GM23338 (cell line): ENCODE measurements at places on chromosomes 3 and 15. TPM values are rescaled to one million over a fixed set of nuclear protein-coding genes. Genes with fewer than 3 reads are reported as not detected.

- no peak for DNase-seq
Measured at GRCh38 chr3:23115171-23115877, 87.8 kb upstream of the UBE2E2 start.

DNA sequence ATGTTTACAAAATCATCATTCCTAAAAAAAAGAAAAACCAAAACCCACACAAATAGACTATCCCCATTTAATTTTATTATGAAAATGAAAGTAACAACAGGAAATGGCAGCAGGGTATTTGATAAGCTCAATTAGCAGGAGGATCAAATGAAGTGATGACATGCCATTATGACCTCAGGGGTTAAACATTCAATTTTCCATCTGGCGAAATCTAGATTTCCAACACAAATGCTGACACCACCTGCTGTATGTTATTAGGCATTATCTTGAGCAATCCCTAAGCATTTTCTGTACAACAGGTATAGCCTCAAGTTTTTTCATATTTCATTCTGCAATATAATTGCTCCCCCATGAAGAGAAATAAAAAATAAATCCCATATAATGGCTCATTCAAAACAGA, 57.1 kb downstream of the SHQ1 start:
- DNase-seq, result no peak

GRCh38 chr3:133713347-133713746, 32.8 kb upstream of the TF start:
- no peak for DNase-seq

DNA sequence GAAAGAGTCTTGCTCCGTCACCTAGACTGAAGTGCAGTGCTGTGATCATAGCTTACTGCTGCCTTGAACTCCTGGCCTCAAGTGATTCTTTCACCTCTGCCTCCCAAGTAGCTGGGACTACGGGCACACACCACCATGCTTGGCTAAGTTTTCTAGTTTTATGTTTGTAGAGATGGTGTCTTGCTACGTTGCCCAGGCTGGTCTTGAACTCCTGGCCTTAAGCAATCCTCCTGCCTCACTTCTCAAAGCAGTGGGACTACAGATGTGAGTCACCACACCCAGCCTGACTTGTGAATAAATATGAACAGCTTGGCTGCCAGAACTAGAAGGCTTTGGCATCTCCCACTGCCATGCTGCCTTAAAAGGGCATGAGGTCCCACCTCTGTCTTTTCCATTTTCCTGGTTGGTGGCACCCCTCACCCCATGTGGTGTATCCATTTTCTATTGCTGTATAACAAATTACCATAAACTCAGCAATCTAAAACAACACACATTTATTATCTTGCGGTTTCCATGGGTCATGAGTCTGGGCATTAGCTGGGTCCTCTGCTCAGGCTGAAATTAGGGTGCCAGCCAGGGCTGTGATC, 44.3 kb downstream of the PTPRG start:
- DNase-seq, result no peak

FAM81A gene
- total RNA-seq, result 1.7 and 4.1 TPM in 2 replicates

SAMD7 gene
- total RNA-seq, result not detected in 2 replicates

DNA sequence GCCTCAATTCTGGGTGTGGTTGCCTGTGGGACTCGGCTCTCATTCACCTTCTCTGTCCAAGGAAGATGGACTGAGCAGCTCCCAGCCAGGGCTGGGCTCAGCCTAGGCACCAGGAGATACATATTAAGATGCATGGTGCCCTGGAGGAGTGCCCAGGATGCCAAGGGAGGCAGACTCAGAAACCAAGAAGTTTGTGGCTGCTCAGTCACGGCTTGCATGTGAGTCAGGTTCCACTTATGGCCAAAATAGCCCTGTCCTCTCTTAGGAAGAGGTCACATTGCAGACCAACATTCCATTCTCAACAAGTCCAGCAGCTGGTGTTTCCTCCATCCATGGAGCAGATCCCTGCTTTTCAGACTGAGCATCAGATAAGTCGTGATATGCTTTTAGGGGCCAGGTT, 21.8 kb downstream of the CDCP1 start:
- DNase-seq, result no peak

DNA sequence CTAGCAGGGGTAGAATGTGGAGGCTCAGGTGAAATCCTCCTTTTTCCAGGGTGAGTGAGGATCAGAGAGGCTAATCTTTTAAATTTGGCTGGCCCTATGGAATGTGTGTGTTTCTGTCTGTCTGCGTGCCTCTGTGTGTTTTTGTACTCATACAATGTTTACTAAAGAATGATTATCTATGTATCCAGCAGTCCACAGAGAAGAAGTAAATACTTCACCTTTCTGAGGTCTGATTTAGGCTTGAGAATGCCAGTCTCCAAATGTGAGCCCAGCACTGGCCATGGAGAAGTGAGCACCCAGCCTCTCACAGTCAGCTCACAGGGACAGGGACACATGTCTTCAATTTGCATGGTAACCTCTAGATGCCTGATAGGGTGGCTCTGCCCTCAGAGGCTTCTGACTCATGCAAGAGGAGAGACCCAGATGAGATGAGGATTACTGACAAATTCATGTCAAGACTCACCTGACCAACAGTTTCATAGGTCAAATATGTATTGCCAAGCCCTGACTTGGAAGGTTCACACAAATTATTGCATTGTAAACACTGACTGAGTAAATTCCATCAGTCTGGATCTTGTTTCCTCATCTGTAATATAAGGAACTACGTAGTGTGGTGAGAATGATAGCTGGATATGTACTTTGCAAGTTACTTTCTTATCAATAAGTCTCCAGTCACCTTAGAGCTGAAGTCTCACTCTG, 31.0 kb downstream of the ENTPD3 start:
- DNase-seq, result no peak

DNA sequence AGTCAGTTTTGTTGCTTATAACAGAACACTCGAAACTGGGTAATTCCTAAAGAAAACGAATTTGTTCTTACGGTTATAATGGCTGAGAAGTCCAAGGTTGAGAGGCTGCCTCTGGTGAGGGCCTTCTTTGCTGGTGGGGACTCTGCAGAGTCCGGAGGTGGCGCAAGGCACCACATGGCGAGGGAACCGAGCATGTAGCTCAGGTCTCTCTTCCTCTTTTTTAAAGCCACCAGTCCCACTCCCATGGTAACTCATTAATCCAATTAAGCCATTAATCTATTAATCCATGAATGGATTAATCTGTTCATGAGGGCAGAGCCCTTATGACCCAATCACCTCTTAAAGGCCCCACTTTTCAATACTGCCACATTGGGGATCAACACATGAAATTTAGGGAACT, 50.0 kb downstream of the ROPN1B start:
- DNase-seq, result no peak

DNA sequence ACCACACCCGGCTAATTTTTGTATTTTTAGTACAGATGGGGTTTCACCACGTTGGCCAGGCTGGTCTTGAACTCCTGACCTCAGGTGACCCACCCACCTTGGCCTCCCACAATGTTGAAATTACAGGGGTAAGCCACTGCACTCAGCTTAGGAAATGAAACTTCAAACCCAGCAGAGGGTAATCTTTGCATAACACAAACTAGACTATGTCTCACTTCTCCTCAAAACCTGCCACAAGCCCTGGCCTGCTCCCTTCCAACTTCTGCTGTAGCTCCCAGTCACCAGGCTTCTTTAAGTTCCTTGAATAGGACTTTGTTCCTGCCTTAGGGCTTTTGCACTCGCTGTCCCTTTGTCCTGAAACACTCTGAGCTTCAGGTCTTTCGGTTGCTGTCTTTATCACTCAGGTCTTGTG, 39.2 kb upstream of the SEMA4B start:
- DNase-seq, result no peak

- DNase-seq, result no peak
Measured at GRCh38 chr15:60949039-60949977, 279.8 kb downstream of the RORA start.

GRIP2 gene
- total RNA-seq, result 4.5 and 5.8 TPM in 2 replicates

LIPC gene
- total RNA-seq, result not detected in 2 replicates

CFAP92 gene
- total RNA-seq, result 1.6 and 2.1 TPM in 2 replicates

PKM gene
- total RNA-seq, result 1,067 and 1,137 TPM in 2 replicates

DNA sequence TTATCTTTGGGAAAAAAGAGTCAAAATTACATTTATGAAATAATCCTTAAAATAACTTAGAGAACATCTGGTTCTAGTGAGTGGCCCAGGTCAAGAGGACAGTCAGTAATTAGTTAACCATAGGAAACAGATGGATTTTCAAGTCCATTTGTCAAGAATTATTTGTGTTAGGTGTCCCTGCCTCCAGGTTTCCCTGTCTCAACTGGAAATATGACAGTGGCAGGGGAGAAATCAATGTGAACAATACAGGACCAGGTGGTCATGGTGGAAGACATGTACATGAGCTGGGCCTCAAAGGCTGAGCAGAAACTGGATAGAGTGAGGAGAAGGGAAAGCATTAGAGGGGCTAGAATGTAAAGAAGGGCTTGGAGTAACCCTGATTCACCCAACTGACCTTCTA, 372.6 kb downstream of the VPS13C start:
- no peak for DNase-seq

DNA sequence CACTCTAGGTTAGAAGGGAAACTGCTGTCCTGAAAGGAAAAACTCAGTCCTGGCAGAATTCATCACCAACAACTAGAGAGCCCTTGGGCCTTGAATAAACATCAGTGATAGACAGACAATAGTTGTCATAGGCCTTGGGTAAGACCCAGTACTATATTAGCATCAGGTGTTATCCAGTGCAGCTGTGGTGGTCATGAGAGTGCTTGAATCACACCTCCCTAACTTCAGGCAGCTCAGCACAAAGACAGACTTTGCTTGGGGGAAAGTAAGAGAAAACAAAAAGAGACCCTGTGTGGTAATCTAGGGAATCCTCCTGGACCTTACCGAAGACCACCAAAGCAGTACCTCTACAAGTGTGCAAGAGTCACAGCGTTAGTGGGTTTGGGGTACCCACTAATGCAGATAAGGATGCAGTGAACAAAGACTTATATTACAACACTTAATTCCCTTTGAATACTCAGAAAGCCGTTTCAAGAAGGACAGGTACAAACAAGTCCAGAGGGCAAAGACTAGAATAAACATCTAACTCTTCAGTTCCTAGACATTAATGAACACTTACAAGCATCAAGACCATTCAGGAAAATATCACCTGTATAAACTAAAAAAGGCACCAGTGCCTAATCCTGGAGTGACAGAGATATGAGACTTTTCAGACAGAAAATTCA, 332.3 kb upstream of the EPHA3 start:
- DNase-seq, result no peak

DNA sequence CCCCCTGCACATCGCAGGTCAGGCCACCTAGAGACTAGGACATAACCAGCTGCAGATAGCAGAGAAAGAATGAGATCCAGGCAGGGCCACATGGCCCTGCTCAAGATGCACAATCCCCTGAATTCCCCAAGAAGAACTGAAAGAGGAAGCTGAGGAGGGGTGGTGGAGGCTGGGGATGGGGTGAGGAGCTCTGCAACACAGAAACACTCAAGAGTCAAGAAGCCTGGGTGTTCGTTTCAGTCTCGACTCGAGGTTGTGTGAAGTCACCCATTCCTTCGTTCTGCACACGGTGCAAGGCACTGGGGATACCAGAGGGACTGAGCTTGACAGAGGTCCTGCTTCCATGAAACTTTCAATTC, 62.0 kb downstream of the TLE3 start:
- no peak for DNase-seq

GRCh38 chr15:60509470-60509869, 30.5 kb upstream of the ICE2 start:
- DNase-seq, result no peak

CADM2 gene
- total RNA-seq, result 13.3 and 16.4 TPM in 2 replicates

- DNase-seq, result peak; percentile 60
Measured at GRCh38 chr15:27679731-27680471, 419.2 kb downstream of the OCA2 start.

- DNase-seq, result no peak
Measured at GRCh38 chr3:100114413-100115030, at the start of gene FILIP1L. Gene FILIP1L, minus strand, starts transcription at chr3:100114501.

PLAAT1 gene
- 5.4 and 6.6 TPM in 2 replicates for total RNA-seq

GOLGA8H gene
- total RNA-seq, result 0.63 and 1.2 TPM in 2 replicates

- DNase-seq, result peak; percentile 69
Measured at GRCh38 chr3:11591391-11592282, 52.1 kb downstream of the VGLL4 start.

GRCh38 chr3:73427048-73427706, 197.6 kb downstream of the PDZRN3 start:
- no peak for DNase-seq

- DNase-seq, result no peak
Measured at GRCh38 chr3:66410976-66411375, 89.8 kb downstream of the LRIG1 start.

DNA sequence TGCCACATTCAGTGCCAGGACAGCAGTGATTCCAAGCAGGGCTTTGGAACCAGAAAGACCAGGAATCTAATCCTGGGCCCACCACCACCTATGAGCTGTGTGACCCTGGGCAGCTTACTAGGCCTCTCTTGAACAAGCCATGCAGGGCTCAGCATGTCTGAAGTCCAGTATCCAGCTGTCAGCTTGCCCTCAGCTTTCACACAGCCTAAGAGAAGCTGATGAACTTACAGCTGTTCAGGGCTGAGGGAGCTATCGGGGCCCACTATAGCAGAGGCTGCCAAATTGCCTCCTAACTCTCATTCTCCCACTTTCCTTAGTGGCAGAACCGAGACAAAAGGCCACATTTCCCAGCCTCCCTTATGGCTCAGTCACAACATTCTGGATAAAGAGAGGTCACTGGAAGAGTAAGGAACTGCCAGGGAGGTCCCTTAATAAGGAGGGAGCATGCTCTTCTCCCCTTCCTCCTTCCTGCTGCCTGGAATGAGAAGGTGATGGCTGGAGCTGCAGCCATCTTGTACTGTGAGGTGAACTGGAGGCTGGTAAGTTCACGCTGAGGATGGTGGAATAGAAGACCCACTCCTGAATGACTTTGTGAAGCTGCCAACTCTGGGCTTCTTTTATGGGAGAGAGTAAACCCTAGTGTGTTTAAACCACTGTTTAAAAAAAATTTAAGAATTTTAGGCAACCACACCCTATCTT, 34.5 kb downstream of the FEM1B start:
- DNase-seq, result no peak

DNA sequence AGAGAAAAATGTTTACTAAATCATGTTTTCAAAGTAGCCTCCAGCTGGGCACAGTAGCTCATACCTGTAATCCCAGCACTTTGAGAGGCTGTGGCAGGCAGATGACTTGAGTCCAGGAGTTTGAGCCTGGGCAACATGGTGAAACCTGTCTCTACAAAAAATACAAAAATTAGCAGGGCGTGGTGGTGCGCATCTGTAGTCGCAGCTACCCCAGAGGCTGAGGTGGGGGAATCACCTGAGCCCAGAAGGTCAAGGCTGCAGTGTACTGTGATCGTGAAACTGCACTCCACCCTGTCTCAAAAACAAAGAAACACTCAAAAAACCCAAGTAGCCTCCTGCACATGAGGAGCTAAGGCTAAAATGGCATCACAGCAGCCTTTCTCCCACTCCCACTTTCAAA, 1.6 kb upstream of the PPIB start:
- DNase-seq, result no peak

GPR156 gene
- 2.5 and 4.7 TPM in 2 replicates for total RNA-seq

GRCh38 chr15:32687556-32687955, 30.2 kb upstream of the GREM1 start:
- DNase-seq, result no peak
